CD4-positive, alpha-beta T cell treated with Interleukin-1 beta for 1 hour (primary cell): ENCODE measurements at places on chromosomes 7 and 10.
A peak's percentile ranks its signal among the peaks of the same experiment; 100 is the strongest.

- DNase-seq = no peak
These were observed 207.2 kb downstream of the SKAP2 start for GRCh38 chr7:26657206-26657641.

GRCh38 chr7:11727864-11728263 lies 104.1 kb downstream of the THSD7A start:
- DNase-seq = no peak

DNA sequence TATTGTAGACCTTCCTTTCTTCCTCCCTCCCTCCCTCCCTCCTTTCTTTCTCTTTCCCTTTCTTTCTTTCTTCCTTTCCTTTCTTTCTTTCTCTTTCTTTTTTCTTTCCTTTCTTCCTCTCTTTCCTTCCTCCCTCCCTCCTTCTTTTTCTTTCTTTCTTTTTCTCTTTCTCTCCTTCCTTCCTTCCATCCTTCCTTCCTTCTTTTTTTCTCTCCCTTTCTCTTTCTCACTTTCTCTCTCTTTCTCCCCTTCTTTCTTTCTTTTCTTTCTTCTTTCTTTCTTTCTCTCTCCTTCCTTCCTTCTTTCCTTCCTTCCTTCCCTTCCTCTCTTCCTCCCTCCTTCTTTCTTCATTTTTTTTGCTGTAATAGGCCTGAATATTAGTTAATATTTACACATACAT lies 638.0 kb downstream of the SORCS3 start:
- DNase-seq = no peak

GRCh38 chr7:30027065-30027456 lies 559 bp upstream of the FKBP14 start:
- peak; percentile 26 for DNase-seq

- DNase-seq = no peak
These were observed 9.5 kb downstream of the CPED1 start for GRCh38 chr7:120997882-120998474.

DNA sequence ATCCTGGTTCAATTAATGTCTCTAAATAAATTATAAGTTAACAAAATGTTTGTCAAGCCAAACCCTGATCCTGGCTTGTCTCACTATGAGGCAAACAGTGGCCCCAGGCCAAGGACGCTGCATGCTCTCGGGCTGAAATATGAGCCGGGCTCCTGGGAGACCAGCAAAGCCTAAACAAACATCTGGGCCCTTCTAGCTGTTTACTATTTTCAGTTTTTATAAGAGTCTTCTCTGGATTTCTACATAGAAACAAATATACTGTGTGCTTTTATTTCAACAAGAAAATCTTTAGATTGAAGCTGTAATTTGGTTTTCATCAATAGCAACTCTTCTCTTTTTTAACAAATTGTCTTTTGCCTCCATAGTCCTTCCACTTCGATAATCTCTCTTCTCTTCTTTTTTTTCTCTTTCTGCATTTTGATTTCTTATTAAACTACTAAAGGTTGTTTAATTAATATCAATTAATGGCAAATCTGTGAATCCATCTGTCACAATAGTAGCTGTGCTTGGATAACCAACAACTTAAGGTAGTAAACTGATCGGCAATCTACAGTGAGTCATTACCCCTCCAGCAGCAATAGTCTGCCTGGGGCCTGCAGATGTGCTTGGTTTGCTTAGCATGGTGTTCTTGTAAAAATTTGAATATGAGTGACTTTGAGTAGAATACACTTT lies 83.3 kb upstream of the DNAJC1 start:
- no peak for DNase-seq

DNA sequence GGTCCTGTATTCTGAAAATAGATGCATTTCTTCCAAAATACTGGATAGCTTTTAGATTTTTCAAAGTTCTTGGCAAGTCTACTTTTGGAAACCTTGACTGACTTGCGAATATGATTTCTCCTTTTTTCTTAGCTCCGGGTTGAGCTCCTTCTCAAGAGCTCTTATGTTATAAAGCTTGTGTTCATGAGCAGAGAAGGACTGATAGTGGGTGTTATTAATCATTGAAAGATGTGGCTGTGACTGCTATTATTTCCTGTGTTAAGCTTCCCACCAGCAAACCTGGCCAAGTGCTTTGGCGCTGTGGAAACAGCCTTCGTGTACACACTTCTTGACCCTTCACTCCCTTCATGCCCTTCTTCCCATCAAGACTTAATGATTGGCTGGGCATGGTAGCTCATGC lies 98.2 kb downstream of the KIAA1217 start:
- no peak for DNase-seq

DNA sequence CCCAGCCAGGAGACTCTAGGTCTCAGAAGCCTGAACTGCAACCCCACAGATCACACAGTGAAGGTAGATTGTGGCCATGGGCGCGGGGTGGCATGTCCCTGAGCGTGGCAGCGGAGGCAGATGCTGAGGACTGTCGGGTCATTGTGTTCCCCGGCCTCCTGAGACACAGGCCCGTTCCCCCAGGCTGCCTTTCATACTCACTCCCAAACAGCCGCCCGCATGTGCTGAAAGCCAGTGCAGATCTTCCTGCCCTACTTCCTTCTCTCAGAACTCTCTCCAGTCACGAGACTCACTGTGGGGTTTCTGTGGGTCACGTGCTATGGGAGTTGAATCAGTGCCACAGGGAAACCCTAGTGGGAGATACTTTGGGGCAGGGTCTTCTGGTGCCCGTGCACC lies 48.0 kb downstream of the ZNF467 start:
- DNase-seq = no peak

DNA sequence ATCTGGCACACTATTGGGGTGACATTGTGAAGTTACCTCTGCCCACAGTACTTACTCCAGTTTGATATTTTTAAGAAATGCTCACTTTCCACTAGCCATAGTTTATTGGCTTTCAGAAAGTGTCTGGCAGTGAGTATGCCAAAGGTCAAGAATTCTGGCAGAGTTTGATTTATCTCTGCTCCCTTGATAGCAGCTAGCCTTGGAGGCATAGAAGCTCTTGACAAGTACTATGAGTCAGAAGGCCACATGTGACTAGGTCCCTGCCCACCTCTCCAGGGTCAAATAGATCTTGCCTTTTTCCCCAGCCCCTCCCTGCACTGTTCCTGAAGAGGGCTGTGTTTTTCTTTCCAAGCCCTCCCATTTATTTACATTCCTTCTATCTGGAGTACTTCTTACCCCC lies 202.2 kb downstream of the AUTS2 start:
- no peak for DNase-seq

DNA sequence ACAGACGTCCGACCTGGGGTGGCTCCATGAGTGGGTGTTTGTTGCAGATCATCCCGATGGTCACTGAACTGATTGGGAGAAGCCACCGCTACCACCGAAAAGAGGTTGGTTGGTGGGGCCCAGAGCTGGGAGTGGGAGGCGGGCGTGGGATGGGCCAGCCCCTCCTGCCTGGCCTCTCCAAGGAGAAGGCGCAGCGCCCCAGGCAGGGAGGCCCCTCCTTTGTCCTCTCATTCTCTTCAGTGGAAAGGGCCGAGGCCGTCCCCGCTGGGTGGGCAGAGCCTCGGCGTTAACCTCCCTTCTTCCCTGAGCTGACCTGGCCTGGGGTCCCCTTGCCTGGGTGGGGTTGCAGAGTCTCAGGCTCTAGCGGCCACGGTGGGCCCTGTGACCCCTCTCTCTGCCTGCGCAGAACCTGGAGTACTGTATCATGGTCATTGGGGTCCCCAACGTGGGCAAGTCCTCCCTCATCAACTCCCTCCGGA lies 5.2 kb downstream of the MTG1 start:
- no peak for DNase-seq

GRCh38 chr7:129258649-129259389 lies 34.0 kb downstream of the AHCYL2 start:
- DNase-seq = no peak

GRCh38 chr7:98760201-98760651 lies 109.6 kb downstream of the TMEM130 start:
- DNase-seq = no peak

DNA sequence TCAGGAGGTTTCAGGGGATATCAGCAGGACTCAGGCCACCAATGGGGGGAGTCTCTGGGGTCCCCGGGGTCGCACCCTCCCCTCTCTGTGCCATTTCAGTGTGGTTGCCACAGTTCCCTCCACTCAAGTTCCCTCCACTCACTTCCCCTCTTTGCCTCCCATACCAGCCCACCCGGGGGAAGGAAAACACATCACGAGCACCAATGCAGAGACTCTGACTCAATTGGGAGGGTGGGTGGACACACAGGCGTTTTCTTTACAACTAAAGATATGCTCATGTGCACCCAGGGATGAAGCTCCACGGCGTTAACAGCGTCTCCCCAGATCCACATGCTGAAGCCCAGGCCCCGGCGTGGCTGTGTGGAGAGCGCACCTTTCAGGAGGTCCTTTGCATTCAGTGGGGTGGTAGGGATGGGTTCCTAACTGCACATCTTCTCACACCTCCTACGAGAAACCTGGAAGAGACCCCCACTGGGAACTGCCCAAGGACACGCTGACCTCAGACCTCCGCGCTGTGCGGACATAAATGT lies 254.1 kb downstream of the ZMYND11 start:
- DNase-seq = no peak

DNA sequence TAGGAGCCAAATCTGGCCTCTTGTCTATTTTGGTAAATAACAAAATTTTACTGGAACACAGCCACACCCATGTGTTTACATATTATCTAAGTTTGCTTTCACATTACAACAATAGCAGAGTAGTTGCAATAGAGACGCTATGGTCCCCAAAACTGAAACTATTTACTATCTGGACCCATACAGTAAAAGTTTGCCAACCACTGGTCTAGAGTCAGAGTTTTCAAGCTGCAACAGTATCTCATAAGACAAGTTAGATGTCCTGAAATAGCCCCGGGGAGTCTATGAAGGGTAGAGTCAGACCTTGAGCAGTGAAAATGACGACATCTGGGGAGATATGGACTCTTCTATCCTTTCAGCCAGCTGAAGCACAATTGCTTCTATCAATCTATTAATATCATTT lies 74.2 kb downstream of the CTNNA3 start:
- no peak for DNase-seq

GRCh38 chr10:75108684-75109458 lies 2.6 kb upstream of the SAMD8 start:
- peak; percentile 8 for DNase-seq

- DNase-seq = no peak
These were observed 513.5 kb downstream of the PTPRN2 start for GRCh38 chr7:158073845-158074840.

DNA sequence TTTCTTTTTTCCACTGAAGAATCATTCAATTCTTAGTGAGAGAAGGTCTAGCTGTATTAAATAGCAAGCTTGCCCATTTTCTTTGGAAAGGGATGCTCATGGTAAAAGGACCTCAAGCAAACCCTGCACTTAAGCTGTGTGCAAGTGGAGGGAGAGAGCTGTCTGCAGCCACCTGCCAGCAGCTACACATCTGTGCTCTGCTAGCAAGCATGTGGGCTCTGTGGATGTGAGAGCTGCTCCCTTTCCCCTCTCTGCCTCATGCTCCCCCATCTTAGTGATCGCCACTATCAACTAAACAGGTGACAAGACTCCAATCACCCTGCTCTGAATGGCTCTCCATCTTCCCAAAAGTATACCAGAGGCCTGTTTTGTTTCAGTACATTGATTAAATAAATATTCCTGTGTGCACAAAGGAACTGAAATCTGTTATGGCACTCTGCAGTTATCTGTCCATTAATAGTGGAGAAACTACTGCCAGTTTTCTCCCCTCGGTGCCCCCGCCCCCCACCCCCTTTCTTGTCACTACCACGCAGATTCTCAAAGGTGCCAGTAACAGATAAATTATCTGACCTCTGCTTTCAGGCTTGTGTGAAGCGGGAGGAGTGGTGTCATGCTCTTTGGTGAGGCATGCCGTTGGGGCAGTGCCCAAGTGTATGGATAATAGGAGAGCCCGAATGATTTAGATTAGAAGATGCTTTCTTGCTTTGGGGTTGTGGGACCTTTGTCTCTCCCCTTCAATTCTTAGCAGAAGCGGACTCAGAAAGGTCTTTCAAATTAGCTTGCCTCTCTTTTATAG lies 26.4 kb downstream of the AUTS2 start:
- DNase-seq = no peak

DNA sequence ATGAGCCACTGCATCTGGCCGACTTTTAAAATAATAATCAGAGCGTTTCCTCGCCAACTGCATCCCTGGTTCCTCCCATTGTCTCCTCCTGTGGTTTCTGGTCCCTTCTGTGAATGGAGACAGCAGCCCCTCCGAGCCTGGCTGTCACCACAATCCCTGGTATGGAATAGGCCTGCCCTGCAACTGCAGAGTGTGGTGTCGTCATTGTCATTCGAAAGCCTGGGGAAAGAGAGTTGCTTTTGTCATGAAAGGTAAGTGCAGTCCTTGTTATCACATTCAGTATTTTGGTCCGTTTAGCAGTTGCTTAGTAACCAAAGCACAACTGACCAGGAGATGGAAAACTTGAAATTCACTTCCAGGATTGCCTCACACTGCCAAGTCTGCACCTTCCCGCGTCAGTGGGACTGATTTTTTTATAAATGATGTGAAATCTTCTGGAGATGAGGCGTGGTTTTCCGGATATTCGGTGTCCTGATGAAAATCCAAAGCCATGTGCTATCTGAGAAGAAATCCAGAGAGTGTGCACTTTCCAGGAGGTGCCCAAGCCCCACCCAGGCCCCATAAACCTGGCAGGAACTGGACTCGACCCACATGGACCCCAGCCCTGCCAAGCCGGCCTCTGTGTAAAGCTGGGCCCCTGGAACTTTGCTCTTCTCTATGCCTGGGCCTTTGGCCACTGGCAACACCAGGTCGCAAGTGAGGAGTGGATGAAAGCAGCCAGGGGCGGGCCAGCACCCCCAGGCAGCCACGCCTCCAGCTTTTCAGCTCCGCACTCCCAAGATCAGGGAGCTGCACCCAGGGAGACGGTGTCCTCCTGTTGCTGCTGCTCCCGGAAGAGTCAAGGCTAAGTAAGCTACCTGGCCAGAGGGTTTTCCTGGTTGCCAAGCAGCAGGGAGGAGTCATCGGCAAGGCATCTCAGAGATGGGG lies 133.7 kb upstream of the SH2B2 start:
- no peak for DNase-seq

DNA sequence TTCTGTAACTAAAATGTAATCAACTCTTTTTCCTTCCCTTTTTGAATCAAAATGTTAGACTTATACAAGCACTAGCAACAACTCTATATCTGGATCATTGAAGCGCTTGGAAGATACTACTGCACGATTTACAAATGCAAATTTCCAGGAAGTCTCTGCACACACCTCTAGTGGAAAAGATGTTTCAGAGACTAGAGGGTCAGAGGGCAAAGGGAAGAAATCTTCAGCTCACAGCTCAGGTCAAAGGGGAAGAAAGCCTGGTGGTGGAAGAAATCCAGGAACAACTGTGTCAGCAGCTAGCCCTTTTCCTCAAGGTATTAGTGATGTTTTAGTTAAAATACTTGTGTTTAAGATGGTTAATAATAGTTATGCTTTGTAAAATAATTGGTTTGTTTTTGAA lies 136.4 kb downstream of the MLLT10 start:
- no peak for DNase-seq

GRCh38 chr10:74189999-74190421 lies 39.0 kb downstream of the ADK start:
- peak; percentile 29 for DNase-seq

DNA sequence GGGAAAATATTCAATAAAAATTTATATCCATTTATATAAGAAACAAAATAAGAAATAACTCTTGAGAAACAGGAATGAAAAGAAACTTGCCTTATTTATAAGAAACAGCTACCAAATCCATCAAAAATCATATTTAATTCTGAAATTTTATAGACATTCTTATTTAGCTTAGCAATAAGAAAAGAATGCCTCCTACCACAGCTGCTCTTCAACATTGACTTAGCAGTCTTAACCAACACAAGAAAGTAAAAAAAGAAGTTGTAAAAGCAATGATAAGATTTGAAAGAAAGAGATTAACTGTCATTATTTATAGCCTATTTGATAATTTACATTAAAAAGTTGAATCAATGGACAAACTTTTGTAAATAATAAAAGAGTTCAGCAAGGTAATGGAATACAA lies 212.8 kb downstream of the ZNF365 start:
- no peak for DNase-seq
